ENCODE measurements at places on chromosomes 12 and 14.

GRCh38 chr14:68862954-68863594 is 70.2 kb upstream of the ZFP36L1 start:
- DNase-seq: peak; percentile 86

DNA sequence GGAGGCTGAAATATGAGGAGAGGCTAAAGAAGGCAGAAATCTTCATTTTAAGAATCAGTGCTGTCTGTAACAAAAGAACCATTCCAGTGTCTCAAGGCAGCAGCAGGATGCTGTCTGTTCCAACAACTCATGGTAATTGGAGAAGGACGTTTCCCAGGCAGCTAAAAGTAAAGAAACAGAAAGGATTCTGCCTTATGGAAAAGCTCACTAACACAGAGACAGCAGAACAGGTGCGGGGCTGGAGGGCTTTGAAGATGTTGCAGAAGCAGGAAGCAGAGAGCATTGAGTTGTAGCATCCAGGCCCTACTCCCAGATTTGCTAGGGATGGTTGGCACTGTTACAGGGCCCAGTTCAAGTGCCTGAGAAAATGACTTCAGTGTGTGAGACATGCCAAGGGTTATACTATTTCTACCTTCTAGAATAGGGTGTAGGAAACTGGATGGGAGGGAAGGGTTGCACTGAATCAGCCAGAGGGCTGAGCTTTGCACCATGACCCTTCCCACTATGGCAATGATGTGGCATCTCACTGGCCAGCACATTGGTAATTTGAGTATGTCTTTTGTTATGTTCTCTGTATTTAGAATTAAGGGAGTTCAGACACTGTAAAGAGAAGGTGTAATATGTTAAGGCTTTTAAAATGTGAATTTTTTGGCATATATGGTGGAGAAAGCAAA is 160.0 kb upstream of the FBXO33 start:
- no peak for DNase-seq

- no peak for DNase-seq
Observed at GRCh38 chr14:55361190-55361589, 50.4 kb downstream of the ATG14 start.

- DNase-seq: no peak
Observed at GRCh38 chr12:30862486-30862885, 64.1 kb upstream of the TSPAN11 start.

- no peak for DNase-seq
Observed at GRCh38 chr14:77991128-77991772, 178.9 kb upstream of the NRXN3 start.

DNA sequence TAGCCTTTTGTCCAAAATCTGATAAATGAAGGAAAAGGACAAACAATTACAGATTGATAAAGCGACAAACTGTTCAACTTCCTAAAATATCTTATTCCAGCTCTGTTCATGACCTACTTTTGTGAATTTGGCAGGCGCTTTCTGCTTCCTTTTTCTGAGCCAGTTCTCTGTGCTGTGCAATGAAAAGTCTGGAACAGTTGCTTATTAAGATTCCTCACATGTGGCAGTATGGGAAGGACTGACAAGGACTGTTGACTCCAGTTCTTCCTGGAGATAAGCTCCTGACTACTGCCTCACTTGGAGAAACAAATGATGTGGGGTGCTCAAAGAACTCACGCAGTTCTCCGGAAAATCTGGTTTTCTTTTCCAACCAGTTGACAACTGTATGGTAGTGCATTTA is 58.3 kb upstream of the ANP32D start:
- DNase-seq: no peak

DNA sequence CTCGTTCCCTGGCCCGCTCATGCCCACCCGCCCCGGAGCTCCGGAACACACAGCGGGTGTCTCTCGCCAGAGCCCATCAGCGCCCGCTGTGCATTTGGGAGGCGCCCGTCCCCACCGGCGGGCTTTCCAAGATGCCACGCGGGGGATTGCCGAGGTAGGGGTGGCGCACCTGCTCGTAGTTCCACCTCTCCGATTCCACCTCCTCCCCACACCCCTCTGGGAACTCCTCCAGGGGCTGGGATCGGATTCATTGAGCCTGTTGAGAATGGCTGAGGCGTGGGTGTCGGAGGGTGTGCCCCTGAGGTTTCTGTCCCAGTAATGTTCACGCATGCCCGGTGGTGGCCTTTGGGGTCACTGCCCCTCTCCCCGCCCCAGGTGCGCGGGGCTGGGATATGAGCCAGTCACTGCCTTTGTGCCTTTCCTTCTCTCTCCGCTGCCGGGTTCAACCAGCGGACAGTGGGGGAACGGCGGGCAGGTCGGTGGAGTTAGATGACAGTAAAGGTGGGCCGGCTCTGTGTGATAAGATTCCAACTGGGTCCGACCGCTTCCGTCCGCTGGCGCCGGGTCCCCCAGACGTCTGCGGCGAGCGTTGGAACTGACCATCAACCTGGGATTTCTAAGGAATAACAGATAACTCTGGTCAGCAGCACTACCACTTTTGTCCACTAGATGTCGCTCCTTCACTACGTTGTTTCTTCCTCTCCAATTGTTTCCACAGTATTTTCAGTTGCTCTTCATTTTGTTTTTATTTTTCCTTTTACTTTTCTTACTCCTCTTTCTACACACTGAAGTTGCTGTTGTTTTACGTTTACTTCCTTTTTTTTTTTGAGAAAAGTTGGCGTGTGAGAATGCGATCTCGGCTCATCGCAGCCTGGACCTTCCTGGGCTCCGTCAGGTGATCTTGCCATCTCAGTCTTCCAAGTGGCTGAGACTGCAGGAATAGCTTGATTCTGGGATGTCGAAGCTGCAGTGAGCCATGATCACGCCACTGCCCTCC is 178.1 kb upstream of the ALG10B start:
- peak; percentile 77 for DNase-seq

DNA sequence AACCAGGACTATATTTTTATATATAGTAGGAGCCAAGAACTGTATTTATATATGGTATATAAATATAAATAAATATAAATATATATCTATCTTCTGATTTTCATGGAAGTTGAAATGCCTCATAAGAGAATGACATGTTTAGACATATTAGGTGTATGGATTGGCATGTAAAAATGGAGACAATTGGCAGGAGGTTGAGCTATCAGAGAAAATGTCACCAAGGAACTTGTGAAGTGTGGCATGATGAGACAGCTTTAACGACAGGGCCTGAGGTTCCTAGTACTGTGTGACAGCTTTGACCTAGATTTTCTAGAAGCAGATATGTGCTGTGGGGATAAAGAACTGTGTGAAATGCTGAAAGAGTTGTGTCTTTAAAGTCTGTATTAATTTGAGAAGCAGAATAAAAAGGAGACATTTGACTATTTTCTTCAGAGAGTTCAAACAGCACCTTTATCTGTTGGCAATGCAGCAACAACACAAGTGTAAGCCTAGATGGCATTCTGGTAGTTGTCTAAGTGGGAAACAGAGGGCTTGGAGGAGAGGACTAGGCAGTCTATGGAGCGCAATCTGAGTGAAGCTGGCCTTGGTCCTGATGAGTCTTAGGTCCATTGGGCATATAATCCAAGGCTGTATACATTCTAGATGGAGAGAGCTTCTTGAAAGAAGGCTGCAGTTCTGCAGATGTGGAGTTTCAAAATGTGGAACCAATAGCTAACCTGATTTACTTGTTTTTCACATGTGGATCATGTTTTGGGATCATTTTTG is 47.7 kb upstream of the MDGA2 start:
- DNase-seq: no peak

DNA sequence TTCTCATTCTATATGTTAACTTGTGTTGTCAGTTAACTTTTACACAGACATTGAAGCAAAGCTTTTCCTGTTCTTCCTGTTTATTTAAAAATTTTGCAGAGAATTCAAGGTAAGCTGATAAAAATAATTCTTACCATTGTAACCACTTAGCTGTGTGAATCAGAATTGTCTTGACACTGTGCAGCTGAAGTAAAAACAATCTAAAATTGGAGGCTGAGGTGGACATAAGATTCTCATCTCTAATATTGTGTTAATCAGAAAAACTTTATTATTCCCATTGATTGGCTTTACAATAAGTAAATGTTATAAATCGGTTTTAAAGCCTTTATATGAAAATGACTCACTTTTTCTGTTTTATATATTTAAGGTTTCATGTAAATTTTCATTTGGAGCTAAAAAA is 240.3 kb upstream of the PLEKHG7 start:
- no peak for DNase-seq

DNA sequence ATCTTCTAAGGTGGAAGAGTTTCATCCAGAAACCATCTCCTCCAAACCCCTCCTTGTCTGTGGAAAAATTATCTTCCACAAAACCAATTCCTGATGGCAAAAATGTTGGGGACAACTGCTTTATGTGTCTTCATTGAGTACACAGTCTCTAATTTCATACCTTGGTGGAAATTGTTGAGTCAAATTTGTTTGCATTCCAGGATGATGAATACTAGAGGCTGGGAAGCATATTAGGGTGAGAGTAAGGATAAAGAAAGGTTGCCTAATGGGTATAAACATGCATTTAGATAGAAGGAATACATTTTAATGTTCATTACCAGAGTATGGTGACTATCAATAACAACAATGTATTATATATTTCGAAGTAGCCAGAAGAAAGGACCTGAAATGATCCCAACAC is 98.2 kb downstream of the C12orf42 start:
- no peak for DNase-seq

DNA sequence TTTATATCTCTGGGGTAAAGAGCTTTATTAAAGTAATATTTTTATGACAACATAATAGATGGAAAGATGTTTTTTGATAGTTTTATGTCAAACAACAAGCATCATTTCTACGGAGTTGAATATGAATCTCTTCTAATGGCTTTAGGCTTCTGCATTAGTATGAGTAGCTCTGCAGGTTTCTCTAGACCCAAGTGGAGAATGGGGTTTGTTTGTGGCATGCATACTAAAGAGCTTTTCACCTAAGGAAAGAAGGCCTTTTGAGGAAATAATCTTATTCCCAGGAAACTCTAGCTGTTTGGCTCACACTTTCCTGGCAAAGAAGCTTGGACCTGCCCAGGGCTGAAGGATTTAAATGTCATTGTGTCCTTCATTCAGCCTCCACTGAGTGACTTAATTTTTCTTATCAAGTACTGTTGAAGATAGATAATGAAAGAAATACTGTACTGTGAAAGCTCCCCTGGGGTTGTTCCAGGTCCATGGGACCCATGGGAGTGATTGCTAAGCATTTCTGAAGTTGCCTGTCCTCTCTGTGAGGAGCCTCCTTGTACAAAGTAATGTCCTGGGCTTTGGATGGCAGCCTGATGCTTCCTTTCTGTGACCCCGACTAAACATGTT is 469.3 kb downstream of the LRIG3 start:
- no peak for DNase-seq

DNA sequence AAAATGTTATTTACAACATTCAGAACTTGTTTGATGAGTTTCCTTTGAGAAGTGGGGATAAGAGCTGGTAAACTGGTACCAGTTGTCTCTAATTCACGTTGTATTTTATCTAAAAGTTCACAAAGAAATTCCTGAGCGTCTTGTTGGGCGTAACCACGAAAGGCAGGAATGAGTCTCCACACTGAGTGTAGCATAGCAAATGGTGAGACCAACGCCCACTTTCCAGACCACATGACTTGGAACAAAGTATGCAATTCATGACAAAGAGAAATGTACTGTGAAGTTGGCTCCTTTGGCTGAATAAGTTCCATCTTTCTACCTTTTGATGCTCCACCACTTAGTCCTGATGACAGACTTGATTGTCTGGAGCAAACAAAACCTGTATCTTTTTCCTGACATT is 18.4 kb downstream of the USP44 start:
- no peak for DNase-seq

DNA sequence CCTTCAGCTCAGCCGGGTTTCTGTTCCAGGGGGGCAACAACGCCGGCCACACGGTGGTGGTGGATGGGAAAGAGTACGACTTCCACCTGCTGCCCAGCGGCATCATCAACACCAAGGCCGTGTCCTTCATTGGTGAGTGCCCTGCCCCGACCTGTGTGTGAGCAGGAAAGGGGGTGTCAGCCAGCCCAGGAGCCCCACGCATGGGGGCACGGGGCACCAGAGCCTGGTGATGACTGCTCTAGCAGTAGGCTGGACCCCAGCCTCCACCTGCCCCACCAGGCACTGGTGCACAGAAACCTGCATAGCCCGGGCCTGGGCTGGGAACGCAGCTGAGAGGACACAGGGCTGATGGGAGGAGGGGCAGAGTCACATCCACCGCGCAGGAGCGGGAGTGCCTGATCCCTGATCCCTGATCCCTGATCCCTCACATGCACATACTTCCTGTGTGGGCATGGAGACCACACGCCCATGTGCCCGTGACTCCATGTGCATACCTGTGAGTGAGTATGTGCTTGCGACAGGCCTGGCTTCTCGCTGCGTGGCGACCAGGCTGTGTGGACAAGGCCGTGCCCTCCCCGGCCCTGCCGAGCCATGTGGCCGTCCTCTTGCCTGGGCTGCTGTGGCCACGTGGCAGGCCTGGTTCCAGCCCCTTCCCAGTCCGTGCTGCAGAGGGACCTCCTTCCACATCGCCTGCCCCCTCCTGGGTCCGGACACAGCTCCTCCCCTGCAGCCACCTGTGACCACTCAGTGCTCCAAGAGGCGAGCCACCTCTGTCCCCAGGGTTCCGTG is 11.2 kb downstream of the ADSS1 start:
- DNase-seq: no peak

GRCh38 chr12:113134521-113134951 is 1.0 kb downstream of the RASAL1 start:
- no peak for DNase-seq

GRCh38 chr12:59500335-59500734 is 95.5 kb upstream of the SLC16A7 start:
- no peak for DNase-seq

DNA sequence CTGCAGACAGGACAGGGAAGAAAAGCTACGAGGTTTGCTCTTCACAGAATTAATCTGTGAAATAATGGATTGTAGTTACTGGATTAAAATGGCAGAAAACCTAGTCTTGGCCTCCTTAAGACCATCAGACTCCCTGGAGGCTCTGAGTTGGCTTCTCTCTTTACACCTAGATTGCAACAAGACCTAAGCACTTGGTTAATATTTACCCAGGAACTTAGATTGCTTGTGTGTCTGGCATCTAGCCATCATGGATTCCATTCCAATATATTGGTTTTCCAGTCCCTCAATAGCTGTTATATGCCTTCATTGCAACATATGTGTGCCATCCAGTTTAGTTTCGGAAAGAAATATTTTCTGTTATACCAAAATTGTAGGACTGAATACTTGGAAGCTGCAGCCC is 1.9 kb upstream of the GTF2A1 start:
- DNase-seq: no peak

DNA sequence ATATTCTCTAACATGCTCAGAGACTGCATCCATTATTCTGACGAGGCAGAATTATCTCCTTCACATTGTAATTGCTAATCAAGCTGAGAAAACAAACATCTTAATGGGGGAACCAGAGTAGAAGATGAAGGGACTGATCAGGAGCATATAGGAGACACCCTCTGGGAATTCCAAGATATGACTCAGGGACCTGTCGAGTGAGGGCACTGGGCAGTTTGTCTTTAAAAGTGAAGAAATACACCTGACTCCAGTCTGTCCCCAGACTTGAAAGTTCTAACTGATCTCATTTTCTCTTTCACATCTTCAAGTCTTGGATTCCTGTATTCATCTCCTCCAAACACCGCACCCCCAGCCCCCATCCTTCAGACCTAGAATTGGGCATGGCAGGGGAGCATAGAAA is 226.9 kb upstream of the PLXNC1 start:
- DNase-seq: no peak

GRCh38 chr12:101127521-101128219 is 82.4 kb downstream of the SLC5A8 start:
- no peak for DNase-seq

Measured in upper lobe of right lung (tissue), 1 donor.